ENCODE measurements at places on chromosomes 5 and 9.

DNA sequence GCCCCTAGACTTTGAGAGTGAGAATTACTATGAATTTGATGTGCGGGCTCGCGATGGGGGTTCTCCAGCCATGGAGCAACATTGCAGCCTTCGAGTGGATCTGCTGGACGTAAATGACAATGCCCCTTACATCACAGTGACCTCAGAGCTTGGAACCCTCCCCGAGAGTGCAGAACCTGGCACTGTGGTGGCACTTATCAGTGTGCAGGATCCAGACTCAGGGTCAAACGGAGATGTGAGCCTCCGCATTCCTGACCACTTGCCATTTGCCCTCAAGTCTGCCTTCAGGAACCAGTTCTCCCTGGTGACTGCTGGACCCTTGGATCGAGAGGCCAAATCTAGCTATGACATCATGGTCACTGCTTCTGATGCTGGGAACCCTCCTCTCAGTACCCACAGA is 1.3 kb downstream of the PCDHGC4 start:
- no peak for DNase-seq

DNA sequence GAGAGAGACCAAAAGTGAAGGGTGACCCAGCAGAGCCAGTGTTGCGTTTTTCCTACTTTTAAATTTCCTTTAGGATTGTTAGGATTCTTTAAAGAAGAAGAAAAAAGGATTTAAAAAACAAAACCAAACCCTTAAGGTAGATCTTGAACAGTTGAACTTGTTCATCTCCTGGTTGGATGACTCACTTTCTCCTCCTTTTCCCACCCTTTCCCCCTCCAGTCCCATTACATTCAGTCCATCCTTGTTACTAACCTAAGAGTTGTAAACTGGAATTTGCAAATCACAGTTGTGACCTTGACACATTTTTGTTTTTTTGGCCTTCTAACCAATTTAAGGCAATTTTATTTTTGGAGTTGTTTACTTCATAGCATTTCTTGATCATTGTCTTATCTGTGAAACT is 289.2 kb downstream of the ARHGAP26 start:
- no peak for DNase-seq

- no peak for DNase-seq
Observed at GRCh38 chr9:38057416-38058195, 11.4 kb downstream of the SHB start.

DNA sequence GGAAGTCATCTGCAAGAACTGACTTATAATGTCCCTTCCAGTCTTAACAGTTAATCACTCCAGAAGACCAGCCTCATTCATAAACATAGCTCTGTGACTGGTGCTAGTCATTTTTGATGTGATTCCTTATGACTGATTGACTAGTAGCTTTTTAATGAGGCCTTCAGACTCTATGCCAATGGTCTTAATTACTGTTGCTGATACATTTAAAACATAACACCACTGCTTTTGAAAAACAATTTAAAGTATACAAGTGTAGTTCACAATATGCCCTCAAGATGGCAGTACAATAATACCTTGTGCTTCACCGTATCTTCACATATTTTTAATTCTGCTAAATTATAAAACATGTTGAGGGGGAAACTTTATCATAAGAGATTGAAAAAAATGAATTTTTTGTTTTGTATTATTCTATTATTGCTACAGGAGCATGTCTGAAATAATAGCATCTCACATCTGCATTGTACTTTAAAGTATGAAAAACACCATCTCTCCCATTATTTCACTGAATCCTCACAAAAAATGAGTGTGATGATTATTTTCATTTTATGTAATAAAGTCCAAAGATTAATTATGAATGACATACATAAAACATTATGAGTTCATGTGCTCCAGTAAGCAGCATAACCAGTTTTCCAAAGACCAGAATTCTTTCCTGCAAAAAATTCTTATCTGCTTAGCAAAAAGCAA is 55.2 kb upstream of the SHISAL2B start:
- peak; percentile 33 for DNase-seq

- no peak for DNase-seq
Observed at GRCh38 chr5:131022811-131023497, 142.1 kb downstream of the HINT1 start.

- DNase-seq: peak; percentile 16
Observed at GRCh38 chr5:165138236-165138635, 1632.8 kb downstream of the MAT2B start.

Data from fibroblast of skin of scalp (primary cell).